ENCODE measurements at places on chromosomes 6 and 20.

GRCh38 chr6:134413241-134413643 is 95.3 kb upstream of the SGK1 start:
- DNase-seq, result no peak

DNA sequence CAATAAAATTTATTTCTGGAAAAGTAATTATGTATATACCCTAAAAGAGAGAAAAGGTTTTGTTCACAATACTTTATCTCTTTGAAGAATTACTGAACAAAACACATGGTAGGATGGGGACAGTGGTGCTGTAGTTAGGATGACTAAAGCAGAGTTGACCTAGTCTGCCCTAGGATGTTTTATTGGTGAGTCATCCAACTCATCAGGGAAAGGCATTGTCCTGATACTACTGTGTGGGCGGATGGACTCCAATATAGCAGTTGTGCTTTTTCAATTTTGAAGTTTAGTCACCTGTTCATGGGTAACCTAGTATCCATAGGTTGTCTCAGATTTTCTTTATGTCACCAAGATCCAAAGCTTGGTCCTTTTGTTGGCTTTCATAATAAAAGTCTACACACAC is 53.3 kb upstream of the EYS start:
- DNase-seq, result no peak

DNA sequence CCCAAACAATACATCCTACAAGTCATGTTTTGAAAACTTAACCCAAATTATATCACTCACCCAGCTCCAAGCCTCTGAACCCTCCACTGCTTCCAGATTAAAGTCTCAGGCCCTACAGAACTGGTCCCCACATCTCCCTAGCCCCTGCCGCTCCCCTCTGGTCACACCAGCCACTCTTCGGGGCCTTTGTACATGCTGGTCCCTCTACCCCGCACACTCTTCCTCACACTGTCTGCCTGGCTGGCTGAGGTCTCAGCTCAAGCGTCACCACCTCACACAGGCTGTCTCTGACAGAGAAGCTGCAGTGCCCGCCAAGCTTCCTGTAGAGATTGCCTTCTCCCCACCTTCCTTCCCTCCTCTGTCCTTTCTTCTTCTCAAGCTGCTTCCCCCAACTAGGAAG is 192.4 kb downstream of the PREX1 start:
- DNase-seq, result no peak

- no peak for DNase-seq
Measured at GRCh38 chr6:166252601-166253000, 55.6 kb downstream of the PRR18 start.
